Activated CD4-positive, alpha-beta T cell treated with anti-CD3 and anti-CD28 coated beads, Interleukin-2, Interleukin-6, amounts not matched to agents 100 ng/mL and 50 ng/mL, durations not matched to agents 16 hours and 8 hours (primary cell): ENCODE measurements at places on chromosomes 12 and 14.

GRCh38 chr14:22753586-22753985 is 12.9 kb upstream of the OXA1L start:
- DNase-seq: no peak

GRCh38 chr12:21934173-21934572 is 7.1 kb downstream of the ABCC9 start:
- DNase-seq: no peak

- DNase-seq: no peak
Measured at GRCh38 chr12:109720152-109720856, 6.7 kb downstream of the FAM222A start.

DNA sequence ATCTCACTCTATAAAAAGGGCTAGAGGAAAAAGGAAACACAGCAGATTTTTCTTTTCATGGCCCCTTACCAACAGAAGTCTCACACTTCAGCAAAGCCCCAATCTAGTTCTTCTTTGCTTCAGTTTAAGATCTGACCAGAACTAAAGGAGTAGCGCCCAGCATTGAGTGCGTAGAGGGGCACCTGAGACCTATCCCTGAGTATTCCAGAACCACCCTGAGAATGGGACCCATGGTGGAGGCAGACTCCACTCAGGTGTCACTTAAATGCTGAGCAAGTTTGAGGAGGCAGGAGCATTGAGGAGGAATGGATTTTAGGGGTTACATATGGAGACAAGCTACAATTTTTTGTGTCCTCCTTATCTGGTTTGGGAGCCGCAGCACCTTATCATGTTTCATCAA is 1.8 kb upstream of the HOXC11 start:
- DNase-seq: no peak

GRCh38 chr14:31275731-31276130 is 68.1 kb upstream of the HECTD1 start:
- DNase-seq: no peak

- DNase-seq: no peak
Measured at GRCh38 chr14:31466554-31466953, 9.2 kb upstream of the DTD2 start.

GRCh38 chr12:101875162-101875561 is 2.2 kb upstream of the DRAM1 start:
- no peak for DNase-seq

- no peak for DNase-seq
Measured at GRCh38 chr14:24879661-24880386, 170.1 kb downstream of the STXBP6 start.

DNA sequence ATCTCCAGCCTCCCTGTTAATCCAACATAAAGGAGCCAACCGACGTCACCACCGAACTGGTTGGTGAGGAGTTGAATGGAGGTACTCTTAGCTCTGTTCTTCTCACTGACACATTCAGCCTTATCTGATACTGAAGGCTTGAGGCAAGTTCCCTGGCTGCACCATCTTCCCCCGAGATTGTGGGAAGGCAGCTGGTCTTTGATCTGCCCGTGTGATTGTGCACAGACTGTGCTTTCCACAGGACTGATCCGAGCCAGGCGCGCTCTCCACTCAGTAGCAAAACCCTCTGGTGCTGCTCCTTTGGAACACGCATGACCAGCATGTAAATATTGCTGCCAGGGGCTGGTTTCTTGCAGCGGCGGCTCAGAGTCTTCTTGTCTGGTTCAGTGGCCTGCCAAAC is 30.1 kb upstream of the DLK1 start:
- no peak for DNase-seq
